ENCODE measurements at places on chromosomes 1 and 21. TPM values are rescaled to one million over a fixed set of nuclear protein-coding genes. Genes with fewer than 3 reads are reported as not detected.

The ERICH3 gene
- not detected for total RNA-seq

The LGR6 gene
- total RNA-seq = 0.34 TPM

The TCHHL1 gene
- total RNA-seq = not detected

- no peaks in the 10 kb centered on the region for H3K4me1 ChIP-seq
- H3K36me3 ChIP-seq = no peaks in the 10 kb centered on the region
- H3K27ac ChIP-seq = no peak overlapping the region
- H3K27me3 ChIP-seq = peaks cover 7% of the 10 kb centered on the region
Measured at GRCh38 chr1:233883671-233884070, 20.8 kb upstream of the SLC35F3 start.

DNA sequence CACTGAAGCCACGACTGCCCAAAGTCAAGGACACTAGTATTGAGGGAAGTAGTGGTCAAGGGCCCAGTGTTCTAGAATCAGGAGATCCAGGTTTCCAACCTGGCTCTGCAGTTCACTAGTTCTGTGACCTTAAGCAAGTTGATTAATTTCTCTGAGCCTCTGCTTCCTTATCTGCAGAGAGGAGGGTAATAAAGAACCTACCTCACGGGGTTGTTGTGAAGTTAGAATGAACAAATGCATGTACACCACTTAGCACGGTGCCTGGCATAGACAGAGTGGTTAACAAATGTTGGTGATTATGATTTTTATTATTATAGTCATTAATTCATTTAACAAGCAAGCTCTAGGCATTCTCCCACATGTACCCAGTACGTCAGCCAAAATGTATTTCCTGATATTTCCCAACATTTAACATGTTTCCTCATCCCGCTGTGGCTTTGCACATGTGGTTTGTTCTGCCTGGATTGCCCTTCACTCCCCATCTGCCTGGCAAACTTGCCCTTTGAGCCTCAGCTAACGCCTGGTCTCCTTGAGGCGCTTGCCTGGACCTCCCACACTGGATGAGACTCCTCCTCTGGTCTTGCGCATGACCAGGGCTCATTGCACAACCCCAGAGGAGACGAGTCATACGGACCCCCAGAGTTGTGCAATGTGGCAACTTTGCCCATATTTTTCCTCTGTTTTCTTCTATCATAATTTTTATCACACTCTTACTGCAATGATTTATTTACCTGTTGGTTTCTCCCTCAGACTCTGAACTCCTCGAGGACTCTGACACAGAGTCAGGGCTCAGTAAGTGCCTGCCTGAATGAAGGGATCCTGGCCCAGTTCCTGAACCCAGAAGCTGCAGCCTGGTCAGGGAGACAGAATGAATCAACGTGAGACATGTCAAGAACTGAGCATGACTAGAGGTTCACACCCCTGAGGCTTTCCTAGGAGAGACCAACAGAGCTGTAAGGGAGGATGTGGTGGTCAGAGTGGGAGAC is 20.7 kb upstream of the MFSD2A start:
- H3K36me3 ChIP-seq = no peaks in the 10 kb centered on the region
- no peak overlapping the region for H3K27ac ChIP-seq
- H3K4me1 ChIP-seq = no peaks in the 10 kb centered on the region

The CYP4B1 gene
- total RNA-seq = not detected

The LCE1A gene
- not detected for total RNA-seq

GRCh38 chr1:153478692-153479618 is 18.5 kb upstream of the S100A7 start:
- no peaks in the 10 kb centered on the region for H3K4me1 ChIP-seq
- DNase-seq = no peak
- no peak overlapping the region for H3K4me3 ChIP-seq
- H3K36me3 ChIP-seq = no peaks in the 10 kb centered on the region
- H3K27ac ChIP-seq = no peak overlapping the region

The LCE2C gene
- total RNA-seq = not detected

- H3K4me1 ChIP-seq = peaks cover 24% of the 10 kb centered on the region
- H3K27ac ChIP-seq = peak overlapping the region; percentile 41
- H3K4me3 ChIP-seq = no peak overlapping the region
Measured at GRCh38 chr21:29372063-29372802, 73.5 kb downstream of the BACH1 start.

DNA sequence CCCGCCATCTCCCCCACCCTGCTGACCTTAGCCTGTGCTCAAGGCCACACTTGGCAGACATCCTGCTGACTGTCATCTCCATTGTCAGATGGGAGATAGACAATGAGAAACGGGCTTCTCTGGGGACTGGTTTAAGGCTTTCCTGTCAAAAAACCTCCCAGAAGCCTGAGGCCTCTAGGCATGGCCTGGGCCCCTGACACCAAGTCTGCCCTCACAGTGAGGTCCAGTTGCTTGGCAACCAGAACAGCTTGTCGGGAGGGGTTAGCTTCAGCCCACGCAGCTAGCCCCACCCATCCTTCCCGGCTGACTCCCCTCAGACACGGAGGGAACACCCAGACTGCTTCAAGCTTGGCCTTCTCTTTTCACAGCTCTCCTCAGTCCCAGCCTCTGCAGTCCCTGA is 11.0 kb downstream of the PLEKHA6 start:
- H3K27me3 ChIP-seq = no peaks in the 10 kb centered on the region
- H3K4me3 ChIP-seq = no peak overlapping the region
- H3K4me1 ChIP-seq = peaks cover 10% of the 10 kb centered on the region

GRCh38 chr1:113456967-113457366 is 66.7 kb downstream of the MAGI3 start:
- DNase-seq = no peak
- H3K27ac ChIP-seq = no peak overlapping the region
- no peaks in the 10 kb centered on the region for H3K36me3 ChIP-seq
- H3K4me1 ChIP-seq = no peaks in the 10 kb centered on the region
- no peaks in the 10 kb centered on the region for H3K27me3 ChIP-seq

DNA sequence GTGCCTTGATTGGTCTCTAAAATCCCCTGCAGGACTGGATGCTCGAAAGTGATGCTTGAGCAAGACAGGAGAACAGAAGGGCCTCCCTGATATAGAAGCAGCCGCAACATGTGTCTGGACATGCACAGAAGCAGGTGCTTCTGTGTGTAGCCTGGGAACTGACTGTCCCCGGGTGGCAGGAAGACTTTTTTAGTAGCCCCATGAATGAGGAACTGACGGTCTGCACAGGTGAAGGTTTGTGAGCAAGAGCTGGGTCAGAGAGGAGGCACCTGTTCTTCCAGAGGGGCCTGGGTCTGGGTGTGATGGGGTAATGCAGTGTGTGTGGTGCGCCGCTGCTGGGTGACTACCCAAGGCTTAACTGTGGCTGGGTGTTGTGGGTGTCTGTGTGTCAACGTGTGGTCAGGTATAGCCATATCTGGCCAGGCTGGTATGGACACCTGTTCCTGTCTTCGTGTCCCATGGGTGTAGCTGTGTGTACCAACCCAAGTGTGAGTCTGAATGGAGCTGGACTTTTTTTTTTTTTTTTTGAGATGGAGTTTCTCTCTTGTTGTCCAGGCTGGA is 39.1 kb upstream of the FOXO6 start:
- H3K27me3 ChIP-seq = no peaks in the 10 kb centered on the region
- H3K27ac ChIP-seq = no peak overlapping the region
- no peak overlapping the region for H3K4me3 ChIP-seq
- H3K36me3 ChIP-seq = no peaks in the 10 kb centered on the region
- H3K4me1 ChIP-seq = no peaks in the 10 kb centered on the region
- no peak for DNase-seq

DNA sequence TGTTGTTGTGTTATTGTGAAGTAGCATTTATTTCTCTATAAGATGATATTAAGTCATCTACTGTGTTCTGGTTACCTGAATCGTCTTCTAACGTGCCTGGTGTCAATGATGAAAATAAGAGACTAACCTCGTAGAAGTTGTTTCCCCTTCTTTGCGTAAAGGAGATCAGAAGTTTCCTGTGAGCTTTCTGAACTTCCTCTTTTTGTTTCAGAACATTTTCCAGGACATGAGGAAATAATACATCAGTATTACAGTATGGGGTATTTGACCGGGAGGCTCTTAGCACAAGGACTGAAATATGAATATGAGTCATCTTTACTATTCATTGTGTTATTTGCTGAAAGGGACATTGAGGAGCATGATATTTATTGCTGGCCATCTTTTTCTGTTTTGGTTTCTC is 1.3 kb downstream of the ST6GALNAC3 start:
- no peak for DNase-seq
- peak overlapping the region; percentile 79 for H3K4me3 ChIP-seq
- H3K4me1 ChIP-seq = peaks cover 35% of the 10 kb centered on the region
- H3K36me3 ChIP-seq = no peaks in the 10 kb centered on the region

DNA sequence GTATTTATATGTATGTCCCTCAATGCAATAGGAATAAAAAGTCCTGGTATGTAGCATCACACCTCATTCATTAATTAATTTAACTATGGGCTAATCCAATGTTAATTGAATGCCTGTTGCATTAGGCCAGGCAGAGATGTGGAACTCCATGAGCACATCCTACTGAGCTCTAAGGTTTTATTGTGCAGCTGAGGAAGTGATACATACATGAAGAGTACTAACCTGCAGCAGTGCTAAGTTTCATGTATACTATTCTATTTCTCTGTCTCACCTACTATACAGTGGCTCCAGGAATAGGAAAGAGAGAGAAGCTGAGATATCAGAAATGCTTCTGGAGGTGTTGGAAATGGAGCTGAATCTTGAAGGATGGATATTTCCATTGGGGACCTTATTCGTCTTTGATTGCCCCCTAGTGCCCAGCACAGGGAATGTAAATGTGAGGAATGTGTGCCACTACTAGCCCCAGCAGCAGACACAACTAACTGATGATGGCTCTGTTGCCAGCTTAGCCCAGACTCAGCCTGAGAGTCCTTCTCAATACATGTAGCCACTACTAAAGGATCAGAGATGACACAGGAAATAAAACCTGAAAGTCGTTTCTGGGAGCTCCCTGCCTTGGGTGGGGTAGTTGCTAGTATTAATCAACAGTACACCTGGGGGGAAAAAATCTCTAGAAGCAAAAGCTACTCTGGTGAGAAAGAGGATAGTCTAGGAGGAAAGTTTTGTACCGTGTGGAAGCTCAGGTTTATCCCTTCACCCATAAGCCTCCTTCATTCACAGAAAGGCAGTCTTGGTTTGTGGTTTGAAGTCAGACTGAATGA is 173.3 kb upstream of the FOXD3 start:
- no peaks in the 10 kb centered on the region for H3K36me3 ChIP-seq
- H3K27me3 ChIP-seq = peaks cover 20% of the 10 kb centered on the region
- DNase-seq = peak; percentile 31
- H3K27ac ChIP-seq = no peak overlapping the region
- H3K4me1 ChIP-seq = no peaks in the 10 kb centered on the region
- no peak overlapping the region for H3K4me3 ChIP-seq

- H3K4me3 ChIP-seq = no peak overlapping the region
- H3K27me3 ChIP-seq = peaks cover 2% of the 10 kb centered on the region
- no peak overlapping the region for H3K27ac ChIP-seq
- DNase-seq = no peak
Measured at GRCh38 chr1:201898992-201899391, 10.3 kb downstream of the SHISA4 start.

DNA sequence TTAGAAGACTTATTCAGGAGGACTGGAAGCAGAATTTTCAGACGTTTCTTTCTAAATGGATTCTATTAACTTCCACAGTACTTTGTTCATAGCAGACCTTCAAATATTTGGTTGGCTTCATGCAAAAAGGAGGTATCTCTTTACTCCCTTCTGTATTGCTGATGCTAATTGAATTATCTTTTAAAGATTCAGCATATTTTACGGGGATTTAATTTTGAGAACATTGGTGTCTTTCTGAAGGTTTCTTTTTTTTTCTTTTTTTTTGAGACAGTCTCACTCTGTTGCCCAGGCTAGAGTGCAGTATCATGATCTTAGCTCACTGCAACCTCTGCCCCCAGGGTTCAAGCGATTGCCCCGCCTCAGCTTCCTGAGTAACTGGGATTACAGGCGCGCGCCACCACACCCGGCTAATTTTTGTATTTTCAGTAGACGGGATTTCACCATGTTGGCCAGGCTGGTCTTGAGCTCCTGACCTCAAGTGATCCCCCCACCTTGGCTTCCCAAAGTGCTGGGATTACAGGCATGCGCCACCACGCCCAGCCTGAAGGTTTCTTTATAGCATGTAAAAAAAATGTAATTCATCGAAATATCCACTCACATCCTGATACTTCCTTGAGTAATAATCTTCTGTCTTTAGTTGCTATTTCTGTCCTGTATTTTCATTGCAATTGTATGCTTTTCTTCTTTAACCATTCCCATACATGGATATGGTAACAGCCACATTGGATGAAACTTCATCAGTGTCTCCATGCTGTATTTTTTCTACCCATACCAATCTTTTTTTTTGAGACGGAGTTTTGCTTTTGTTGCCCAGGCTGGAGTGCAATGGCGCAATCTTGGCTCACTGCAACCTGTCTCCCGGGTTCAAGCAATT is 14.5 kb downstream of the CNST start:
- no peaks in the 10 kb centered on the region for H3K27me3 ChIP-seq
- DNase-seq = no peak
- no peak overlapping the region for H3K4me3 ChIP-seq
- no peak overlapping the region for H3K27ac ChIP-seq
- peaks cover 60% of the 10 kb centered on the region for H3K4me1 ChIP-seq

GRCh38 chr21:15795533-15795932 is 65.8 kb downstream of the USP25 start:
- H3K4me1 ChIP-seq = peaks cover 53% of the 10 kb centered on the region
- peak overlapping the region; percentile 14 for H3K4me3 ChIP-seq
- DNase-seq = no peak
- H3K27me3 ChIP-seq = no peaks in the 10 kb centered on the region
- H3K27ac ChIP-seq = peak overlapping the region; percentile 72

The CA6 gene
- total RNA-seq = 3.5 TPM

The TMCO1 gene
- total RNA-seq = 57.9 TPM

The HSF2BP gene
- total RNA-seq = 1.5 TPM

The GSTM1 gene
- total RNA-seq = 49.6 TPM

GRCh38 chr1:197842646-197843045 is 59.8 kb upstream of the C1orf53 start:
- H3K27me3 ChIP-seq = peaks cover 3% of the 10 kb centered on the region
- no peaks in the 10 kb centered on the region for H3K36me3 ChIP-seq
- peaks cover 2% of the 10 kb centered on the region for H3K4me1 ChIP-seq

DNA sequence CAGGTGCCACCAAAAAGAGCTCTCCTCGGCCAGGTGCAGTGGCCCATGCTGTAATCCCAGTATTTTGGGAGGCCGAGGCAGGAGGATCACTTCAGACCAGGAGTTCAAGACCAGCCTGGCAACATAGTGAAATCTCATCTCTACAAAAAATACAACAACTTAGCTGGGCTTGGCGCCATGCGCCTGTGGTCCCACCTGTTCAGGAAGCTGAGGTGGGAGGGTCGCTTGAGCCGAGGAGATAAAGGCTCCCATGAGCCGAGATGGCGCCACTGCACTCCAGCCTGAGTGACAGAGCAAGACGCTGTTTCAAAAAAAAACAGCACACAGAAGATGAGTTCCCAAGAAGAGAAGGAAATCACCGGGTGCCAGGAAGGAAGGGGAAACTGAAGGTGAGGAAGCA is 67.0 kb downstream of the CHD5 start:
- no peaks in the 10 kb centered on the region for H3K36me3 ChIP-seq
- DNase-seq = no peak
- peaks cover 12% of the 10 kb centered on the region for H3K27me3 ChIP-seq
- no peak overlapping the region for H3K4me3 ChIP-seq
- H3K4me1 ChIP-seq = no peaks in the 10 kb centered on the region
- H3K27ac ChIP-seq = no peak overlapping the region

Measured in activated CD8-positive, alpha-beta T cell treated with anti-CD3 and anti-CD28 coated beads for 36 hours (primary cell).